GM13977 (cell line): ENCODE measurements at places on chromosomes 3 and 15.
A peak's percentile ranks its signal among the peaks of the same experiment; 100 is the strongest.

- no peak for DNase-seq
These were observed 152.5 kb upstream of the P2RY1 start for GRCh38 chr3:152682477-152682876.

DNA sequence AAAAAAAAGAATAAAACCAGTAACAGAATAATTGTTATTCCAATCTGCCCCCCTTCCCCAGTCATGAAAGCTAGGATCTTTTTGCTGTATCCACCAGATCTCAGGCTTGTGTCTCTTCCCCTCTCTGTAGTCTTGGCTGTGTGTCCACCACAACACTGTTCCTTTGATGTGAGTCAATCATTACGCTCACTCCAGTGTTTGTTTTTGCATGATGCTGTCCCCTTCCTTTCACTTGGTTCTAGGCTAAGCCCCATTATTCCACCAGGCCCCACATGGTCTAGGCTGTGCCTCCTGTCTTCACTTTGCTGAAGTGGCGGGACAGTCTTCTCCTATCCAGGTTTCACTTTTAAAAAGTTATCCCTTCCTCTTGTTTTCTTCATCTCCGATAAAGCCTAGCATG lies 13.6 kb downstream of the ACKR2 start:
- DNase-seq, result no peak

- DNase-seq, result no peak
These were observed 160.1 kb upstream of the PDZRN3 start for GRCh38 chr3:73784686-73785392.

- DNase-seq, result no peak
These were observed 7.5 kb downstream of the ZNF592 start for GRCh38 chr15:84755736-84756527.

DNA sequence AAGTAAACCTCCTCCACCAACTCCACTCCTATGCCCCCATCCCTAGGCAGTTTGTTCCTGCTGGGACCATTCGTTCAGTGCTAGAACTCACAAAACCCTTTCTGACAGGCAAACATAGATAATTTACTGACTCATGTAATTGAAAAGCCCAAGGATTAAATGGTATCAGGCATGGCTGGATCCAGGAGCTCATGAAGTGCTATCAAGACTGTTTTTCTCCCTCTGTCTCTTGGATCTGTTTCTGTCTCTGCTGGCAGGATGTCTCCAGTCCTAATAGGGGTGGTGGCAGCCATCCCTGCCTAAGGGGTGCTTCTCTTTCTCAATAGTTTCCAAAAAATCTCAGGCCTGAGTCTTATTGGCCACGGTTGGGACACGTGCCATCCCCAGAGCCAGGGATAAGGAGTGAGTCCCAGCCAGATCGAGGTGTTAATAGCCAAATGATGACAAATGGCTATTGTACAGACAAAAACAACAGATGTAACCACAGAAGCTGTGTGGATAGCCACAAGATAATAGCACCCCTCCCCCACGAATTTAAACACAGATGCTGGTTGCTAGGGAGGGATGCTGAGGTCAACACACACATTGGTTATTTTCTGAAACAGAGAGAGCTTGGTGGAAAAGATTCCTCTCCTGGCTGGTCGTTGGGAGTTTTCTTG lies 168.6 kb downstream of the SHQ1 start:
- DNase-seq, result peak; percentile 36

GRCh38 chr15:67927501-67928168 lies 87.8 kb upstream of the RNU6-1 start:
- DNase-seq, result no peak

DNA sequence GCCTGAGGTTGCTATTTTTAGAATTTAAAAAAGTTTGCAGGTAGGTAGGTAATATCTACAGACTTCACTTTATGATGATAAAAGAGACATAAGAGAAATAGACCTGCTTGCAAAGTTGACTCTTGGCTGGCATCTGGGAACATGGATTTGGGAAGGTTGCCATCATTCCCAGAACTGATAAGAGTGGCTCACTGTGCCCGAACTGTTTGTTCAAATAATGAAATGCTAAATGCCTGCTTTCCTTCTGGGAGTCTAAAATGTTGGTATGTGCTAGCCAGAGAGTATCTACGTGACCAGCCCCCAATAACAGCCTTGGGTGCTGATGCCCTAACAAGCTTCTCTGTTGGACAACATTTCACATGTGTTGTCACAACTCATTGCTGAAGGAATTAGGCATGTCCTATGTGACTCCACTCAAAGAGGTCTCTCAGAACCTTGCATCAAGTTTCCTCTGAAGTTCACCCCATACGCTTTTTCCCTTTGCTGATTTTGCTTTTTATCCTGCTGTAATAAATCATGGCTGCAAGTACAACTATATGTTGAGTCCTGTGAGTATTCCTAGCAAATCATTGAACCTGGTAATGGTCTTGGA lies 95.5 kb downstream of the FHIT start:
- no peak for DNase-seq

GRCh38 chr15:33982516-33982915 lies 14.2 kb downstream of the CHRM5 start:
- no peak for DNase-seq

- no peak for DNase-seq
These were observed 133.8 kb downstream of the ZBBX start for GRCh38 chr3:167246252-167246651.

- no peak for DNase-seq
These were observed 991 bp downstream of the SOX2 start for GRCh38 chr3:181712553-181713279.

DNA sequence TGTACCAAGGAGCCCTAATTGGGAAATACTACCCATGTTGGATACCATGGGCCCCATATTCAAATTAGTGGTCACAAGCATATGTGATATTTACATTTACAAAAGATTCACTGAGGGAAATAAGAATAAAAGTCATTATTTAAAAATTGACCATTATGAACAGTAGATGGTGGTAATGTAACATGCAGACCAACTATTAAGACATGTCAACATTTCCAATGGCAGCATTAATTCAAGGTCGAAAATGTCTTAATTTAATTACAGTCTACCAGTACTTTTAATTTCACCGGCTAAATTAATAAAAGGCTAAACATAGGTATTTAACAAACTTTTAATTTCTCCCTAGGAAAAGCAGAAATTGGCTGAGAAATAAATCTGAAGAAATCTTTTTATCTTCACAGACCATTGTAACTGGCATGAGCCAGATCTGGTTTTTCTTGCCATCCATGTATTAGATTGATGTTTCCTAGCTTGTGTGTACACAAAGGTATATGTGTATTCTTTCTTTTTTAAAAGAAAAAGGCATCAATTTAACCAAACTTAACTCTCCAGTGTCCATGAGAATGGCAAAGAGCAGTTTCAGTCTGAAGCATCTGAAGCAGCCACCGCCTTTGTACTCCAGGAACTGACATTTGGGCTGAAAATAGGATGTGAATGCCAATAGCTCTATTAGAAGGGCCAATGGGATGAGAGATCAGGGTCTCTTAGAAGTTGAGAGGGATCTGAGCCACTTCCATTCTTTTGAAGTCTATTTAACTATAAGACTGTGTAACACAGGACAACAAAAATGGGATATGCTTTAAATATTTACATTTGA lies 26.6 kb downstream of the NEK11 start:
- no peak for DNase-seq

GRCh38 chr15:63876085-63876662 lies 42.4 kb upstream of the HERC1 start:
- no peak for DNase-seq

GRCh38 chr15:41790756-41791546 lies 16.7 kb downstream of the MAPKBP1 start:
- no peak for DNase-seq

DNA sequence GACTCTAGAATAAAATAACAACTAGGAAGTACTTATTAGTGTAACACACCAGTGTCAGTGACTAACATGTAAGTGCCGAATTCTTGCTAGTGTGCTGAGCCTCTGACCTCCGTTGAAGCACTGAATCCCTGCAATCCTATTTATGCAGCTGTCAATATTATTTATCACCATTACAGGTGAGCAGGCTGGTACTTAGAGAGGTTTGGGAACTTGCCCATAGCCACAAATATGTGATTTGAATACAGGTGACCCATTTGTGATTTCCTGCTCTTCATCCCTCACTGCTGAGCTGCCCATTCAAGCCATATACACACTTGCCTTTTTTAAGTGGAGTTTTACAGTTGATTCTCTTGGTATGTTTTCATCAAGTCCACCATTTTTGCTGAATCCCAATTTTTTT lies 12.2 kb downstream of the EIF4E3 start:
- no peak for DNase-seq

DNA sequence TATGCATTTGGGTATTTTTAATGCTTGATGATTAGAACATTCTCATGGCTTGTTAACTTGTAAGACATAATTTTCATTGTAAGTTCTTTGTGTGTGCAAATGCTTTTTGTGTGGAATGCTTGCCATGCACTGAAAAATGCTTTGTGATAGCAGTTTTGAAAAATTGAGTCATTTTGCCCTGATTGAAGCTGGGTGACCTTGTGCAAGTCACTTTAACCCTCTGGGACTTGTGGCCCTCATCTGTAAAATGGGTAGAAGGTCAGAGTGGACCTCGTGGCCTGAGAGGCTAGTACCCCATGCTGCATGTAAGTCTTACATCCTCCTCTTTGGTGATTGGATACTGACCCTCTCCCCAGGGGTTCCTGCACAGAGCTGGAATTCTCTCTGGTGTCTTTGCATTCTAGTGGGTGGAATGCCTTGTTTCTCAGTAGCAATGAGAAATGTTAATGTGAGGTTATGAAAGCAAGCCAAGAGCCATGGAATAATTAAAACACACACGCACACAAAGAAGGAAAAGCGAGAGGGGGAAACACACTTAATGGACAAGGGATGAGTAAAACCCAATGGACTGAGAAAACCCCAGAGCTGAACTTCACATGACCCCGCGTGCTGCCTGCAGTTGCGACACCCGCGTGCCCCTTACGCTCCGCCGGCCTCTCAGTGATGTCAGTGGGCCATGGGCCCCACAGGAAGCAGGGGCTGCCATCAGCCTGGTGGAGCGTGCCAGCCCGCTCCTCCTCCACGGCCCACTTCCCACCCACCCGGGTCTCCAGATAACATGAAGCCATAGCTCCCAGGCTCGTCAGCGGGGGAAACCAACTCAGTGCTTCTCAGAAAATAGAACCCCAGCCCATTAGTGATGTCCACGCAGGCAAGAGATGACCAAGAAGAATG lies 44.0 kb downstream of the SMAD3 start:
- peak; percentile 54 for DNase-seq

GRCh38 chr15:35107561-35107960 lies 22.5 kb upstream of the NANOGP8 start:
- no peak for DNase-seq

DNA sequence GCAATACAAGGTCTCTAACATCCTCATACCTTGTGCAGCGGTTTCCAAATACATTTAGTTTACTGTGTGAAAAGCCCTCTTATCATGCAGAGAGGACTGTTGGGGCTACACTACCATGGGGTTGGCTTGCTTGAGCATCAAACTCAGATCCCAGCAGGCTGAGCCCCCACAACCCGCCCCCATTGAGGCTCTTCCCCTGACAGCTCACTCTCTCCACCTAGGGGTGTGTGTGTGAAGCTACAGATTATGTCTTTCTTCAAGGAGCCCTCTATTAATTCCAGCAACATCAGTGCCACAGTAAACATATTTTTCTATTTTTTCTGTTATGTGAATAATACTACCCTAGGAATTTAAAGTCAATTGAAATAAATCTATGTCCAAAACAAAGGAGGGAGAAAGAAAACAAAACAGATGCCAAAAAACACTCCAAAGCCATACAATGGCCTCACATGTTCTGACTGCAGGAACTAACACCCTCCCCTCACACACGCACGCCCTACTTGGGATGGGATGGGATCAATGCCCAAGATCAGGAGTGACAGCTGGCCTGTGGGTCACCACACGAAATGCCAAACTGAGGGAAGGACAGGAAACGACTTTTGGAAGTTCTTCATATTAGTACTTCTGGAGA lies 14.7 kb downstream of the TM4SF4 start:
- DNase-seq, result no peak

DNA sequence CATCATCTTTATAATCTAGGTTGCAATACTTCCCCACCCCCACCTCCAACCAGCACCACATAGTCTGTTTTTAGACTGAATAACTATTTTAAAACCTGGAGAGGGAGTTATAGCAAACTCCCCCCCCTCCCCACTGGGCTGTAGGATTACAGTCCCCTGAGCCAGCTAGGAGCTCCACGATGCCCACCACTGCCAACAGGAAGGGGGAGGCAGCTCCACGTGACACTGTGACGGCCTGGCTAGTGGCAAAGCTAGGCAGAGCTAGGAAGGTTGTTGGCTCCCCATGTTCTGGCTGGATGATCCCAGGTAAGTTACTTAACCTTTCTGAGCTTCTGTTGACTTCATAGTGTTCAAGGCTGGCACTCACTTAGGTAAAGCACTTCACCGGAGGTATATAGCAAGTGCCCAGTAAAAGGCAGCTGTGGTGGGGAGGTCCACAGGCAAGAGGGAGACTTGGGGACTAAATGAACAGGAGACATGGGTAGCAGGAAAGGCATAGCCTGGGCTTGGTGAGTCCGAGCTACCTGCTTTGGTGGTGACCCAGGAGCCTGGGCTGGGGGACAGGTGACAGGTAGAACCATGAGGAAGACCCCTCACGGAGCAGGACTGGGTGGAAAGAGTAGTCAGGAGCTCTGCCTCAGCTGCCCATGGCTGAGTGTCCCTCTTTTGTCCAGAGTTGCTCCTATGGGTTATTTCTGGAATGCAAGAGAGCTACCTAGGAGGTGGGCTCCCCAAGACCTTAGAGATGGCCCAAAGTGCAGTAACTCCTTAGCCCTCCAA lies 4.0 kb upstream of the TBC1D21 start:
- DNase-seq, result no peak

GRCh38 chr3:161337311-161337710 lies 34.0 kb downstream of the SPTSSB start:
- DNase-seq, result no peak

- DNase-seq, result no peak
These were observed 6.6 kb upstream of the ITIH3 start for GRCh38 chr3:52787672-52788625.

DNA sequence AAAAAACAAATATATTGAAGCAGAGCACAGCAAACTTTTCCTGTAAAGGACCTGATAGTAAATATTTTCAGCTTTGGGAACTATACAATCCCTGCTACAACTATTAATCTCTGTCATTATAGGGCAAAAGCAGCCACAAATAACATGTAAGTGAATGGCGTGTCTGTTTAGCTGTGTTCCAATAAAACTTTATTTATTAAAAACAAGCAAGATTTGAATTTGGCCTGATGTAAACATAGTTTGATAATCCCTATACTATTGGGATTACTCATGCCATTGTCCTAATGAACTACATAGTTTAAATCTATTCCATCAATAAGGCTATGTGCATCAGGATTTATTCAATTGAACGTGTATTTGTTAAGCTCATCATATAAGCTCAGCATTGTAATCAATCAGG lies 286.8 kb upstream of the CNTN6 start:
- DNase-seq, result no peak
